ENCODE measurements at places on chromosomes 5 and 9.

- no peak for DNase-seq
Observed at GRCh38 chr5:181107699-181108098, 23.3 kb downstream of the OR2V1 start.

GRCh38 chr5:27129926-27130325 lies 91.5 kb upstream of the CDH9 start:
- DNase-seq = no peak

- DNase-seq = no peak
Observed at GRCh38 chr5:154478224-154478565, at the start of gene HAND1. HAND1 (minus strand) TSS chr5:154478227; CDS start chr5:154478008, 219 bp downstream.

GRCh38 chr5:132471944-132472343 lies 18.6 kb downstream of the IRF1 start:
- no peak for DNase-seq

GRCh38 chr5:68515514-68515913 lies 300.0 kb downstream of the PIK3R1 start:
- DNase-seq = no peak

DNA sequence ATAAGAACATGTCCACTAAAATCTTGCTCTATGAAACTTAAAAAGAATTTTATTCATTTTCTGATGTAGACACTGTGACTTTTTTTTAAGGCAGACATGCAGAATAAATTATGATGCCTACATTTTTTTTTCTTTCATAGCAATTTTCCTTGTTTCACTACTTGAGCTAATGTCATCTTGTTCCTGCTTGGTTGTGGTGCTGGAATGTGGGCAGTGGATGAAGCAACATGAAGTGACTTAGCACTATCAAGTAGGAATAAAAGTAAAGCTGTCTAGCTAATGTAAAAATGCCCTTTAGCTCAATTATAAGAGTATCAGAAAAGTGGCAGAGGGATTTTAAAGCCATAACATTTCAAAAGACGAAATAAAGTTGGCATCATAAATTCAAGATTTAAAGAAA lies 191.0 kb downstream of the ADAMTS6 start:
- no peak for DNase-seq

- DNase-seq = no peak
Observed at GRCh38 chr5:150182774-150183173, 7.1 kb upstream of the SLC6A7 start.

DNA sequence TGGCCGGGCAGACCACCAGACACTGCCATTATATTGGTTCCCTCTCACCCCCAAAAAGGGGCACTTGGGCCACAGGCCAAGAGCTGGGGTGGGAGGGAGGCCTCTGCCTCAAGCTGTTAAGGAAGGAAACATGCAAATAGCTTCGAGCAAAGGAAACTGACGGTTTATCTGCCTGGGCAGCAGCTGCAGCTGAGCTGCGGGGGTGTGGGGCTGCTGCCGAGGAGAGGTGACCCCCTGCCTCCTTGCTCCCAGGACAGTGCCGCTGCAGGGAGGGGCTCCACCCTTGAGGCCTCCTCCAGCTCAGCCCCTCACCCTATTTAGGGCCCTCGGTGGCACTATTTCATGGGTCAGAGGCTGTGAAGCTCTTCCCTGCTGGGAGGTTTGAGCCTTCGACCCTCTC lies 789 bp downstream of the DOK3 start:
- peak; percentile 44 for DNase-seq

GRCh38 chr9:123283455-123283854 lies 15.1 kb upstream of the STRBP start:
- no peak for DNase-seq

DNA sequence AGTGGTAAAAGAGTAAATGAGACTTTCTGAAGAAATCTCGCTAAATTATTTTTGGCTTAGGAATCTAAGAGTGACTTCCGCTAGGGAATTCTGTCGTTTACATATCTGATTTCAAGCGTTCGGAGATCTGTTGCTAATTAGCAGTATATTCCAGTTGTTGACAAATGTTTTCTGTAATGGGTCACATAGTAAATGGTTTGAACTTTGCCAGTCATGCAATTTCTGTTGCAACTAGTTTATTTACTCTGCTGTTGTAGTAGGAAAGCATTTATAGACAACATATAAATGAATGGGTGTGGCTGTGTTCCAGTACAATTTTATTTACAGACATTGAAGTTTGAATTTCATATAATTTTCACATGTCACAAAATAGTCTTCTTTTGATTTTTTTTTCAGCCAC lies 57.4 kb upstream of the JAK2 start:
- DNase-seq = no peak

DNA sequence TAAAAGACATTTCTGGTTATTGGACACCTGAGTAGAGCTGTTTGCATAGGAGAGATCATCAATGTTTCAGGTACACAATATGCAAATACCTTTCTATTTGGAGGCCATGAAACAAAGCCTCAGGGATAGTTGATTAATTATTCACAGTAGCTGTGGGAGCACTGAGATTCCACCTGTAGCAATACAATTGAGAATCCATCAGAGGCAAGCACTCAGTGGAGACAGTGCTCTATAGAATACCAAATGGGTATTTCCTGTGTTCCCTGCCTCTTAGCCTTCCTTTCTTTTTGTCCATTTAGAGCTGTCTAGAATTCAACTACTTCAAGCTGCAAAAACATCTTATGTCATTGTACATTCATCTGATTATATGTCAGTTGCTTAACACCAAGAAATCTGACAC lies 1754.0 kb upstream of the ACO1 start:
- no peak for DNase-seq

- no peak for DNase-seq
Observed at GRCh38 chr5:84202136-84202535, 182.5 kb downstream of the EDIL3 start.

DNA sequence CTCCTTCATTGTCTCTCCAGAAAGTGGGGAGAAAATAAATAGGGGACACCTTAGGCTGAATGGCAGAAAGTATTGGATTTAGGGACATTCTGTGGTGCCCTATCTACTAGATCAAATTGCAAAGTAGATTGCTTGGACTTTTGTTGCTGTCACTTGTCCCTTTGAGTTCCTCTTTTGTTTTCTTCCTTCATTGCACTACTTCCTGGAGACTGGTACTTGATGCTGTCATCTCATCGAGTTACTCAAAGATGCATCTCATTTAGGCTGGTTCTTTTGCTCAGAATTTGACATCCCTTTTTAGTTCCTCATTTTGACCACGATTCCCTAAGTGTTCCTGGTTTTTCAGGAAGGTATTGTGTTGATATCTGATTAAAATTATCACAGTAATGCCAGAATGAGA lies 137.6 kb downstream of the ADGRV1 start:
- no peak for DNase-seq

GRCh38 chr5:115343855-115344254 lies 47.4 kb upstream of the CCDC112 start:
- DNase-seq = no peak

- DNase-seq = no peak
Observed at GRCh38 chr5:1772634-1773033, 27.0 kb downstream of the MRPL36 start.

DNA sequence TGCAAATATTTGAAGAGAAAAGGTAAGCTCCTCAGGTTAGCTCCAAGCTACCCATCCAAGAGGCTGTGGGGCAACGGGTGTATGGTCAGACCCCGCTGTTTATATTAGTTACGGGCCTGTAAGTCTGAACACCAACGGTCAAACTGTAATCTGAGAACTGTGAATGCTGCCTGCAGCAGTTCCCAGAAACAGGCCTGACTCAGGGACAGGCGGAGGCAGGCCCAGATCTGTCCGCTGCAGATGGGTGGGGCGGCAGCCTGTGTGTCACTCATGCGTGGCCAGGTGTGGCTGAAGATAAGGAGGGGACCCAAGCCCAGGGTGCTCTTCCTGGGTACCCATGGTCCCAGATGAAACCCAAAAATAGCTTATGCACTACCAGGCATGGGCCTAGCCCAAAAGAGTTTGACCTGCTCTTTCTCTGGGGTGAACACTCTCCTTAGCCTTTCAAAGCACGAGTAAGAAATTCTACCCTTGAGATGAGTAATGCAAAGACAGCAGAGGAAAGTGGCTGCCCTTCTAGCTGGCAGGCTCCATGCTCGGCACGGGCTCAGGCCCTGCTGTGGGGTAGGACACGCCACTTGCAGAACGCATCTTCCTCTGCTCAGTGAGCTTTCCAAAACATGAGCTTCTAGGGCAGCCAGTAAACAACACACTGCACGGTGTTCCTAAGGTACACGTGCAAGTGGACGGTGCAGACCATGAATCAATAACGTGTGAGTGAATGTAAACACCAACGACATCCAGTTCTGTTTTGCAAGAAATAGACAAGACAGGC lies 9.1 kb downstream of the UBAC1 start:
- no peak for DNase-seq

- no peak for DNase-seq
Observed at GRCh38 chr5:133948721-133949120, 19.7 kb downstream of the C5orf15 start.

- DNase-seq = peak; percentile 39
Observed at GRCh38 chr5:56102889-56103288, 108.1 kb upstream of the IL6ST start.

DNA sequence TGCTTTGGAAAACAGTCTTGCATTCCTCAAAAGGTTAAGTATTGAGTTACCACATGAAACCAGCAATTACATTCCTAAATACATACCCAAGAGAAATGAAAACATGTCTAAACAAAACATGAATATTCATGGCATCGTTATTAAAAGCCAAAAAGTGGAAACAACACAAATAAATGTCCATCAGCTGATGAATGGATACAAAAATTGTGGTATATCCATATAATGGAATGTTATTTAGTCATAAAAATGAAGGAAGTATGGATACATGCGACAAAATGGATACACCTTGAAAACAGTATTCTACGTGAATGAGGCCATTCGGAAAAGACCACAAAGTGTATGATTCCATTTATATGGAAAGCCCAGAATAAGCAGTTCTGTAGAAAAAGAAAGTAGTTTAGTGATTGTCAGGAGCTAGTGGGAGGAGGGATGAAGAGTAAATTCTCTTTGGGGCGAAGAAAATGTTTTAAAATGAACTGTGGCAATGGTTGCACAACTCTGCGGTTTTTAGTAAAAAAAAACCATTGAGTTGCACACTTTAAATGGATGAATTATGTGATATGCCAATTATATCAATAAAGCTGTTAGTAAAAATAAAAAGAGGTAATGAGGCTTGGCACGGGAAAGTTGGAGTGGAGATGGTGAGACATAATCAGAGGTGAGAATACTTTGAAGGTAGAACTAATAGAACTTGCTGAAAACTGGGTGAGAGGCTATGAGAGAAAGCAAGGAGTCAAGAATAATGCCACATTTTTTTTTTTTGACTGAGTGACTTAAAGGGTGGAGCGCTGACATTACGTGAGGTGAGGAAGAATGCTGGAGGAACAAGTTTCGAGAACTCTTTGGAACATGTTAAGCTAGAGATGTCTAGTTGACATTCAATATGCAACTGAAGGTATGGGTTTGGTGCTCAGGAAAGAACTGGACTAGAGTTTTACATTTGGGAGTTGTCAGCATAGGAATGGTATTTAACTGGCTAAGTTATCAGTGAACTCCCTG lies 194.9 kb upstream of the ZNF608 start:
- no peak for DNase-seq

DNA sequence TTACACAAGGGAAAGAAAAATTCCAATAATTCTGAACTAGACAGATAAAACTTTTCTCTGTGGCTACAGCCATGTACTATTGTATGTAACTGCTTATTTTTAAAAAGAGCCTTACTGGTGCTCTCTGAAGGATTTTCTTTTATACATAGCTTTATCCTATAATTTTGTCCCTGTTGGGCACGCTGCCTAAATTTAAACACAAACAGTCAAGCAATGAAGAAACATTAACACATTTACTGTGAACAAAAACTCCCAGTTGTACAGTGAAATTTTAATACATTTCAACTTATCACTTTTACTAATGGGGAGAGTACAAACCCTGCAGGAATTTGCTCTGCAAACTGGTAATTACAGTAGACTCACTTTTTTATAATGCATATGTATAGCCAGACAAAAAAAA lies 273.3 kb downstream of the BNC2 start:
- DNase-seq = no peak

DNA sequence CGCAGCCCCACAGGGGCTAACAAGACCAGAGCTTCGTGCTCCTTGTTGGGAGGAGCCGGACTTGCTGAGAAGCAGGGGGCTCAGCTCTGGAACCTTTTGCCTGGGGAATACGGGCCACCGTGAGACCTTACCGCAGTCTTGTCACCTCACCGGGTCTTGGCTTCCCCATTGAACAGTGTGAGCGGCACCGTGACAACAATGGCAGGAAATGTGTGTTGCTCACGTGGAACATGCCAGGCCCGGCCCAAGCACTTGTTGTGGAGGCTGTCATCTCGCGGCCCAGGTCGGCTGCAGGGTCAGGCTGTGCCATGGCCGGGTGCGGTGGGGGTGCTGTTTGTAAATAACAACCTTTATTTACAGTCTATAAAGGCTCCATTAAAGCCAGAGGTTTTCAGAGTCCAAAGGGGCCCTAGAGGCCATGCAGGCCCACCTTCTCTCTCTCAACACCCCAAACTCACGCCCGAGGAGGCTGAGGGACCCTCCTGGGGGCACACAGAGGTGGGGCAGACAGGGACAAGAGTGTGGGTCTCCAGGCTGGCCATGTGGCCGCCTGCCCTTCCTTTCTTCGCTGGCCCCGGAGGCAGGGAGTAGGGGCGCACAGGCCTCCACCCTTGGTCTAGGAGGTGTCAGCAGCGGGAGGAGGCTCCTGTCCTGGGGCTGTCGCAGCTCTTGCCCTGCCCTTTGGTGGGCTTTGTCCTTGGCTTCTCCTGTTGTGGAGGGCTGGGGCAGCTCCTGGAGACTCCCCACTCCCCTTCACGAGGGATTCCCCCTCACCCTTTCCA lies 79.7 kb downstream of the TSPAN17 start:
- DNase-seq = no peak

DNA sequence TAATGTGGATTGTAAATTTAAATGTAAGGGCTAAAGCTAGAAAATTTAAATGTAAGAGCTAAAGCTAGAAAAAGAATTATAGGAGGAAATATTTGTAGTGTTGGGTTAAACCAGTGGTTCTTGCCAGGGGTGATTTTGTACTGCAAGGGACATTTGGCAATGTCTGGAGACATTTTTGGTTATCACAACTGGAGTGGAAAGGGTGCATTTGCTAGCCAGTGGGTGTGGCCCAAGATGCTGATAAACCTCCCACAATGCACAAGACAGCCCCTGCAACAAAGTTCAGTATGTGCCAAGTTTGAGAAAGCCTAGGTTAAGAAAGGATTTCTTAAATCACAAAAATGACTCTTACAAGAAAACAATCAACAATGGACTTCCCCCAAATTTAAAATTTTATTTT lies 31.6 kb upstream of the ELL2 start:
- DNase-seq = no peak

- DNase-seq = no peak
Observed at GRCh38 chr9:17045381-17045940, 89.4 kb upstream of the CNTLN start.

- DNase-seq = no peak
Observed at GRCh38 chr5:132483101-132483500, 7.5 kb downstream of the IRF1 start.

- no peak for DNase-seq
Observed at GRCh38 chr5:95668728-95669127, 14.1 kb downstream of the SPATA9 start.

GRCh38 chr9:74528207-74528606 lies 31.1 kb downstream of the RORB start:
- no peak for DNase-seq

Data from retina (tissue), 1 donor.